ENCODE measurements at places on chromosomes 16 and 17.

- no peak for DNase-seq
Measured at GRCh38 chr17:50208611-50209061, 7.2 kb upstream of the COL1A1 start.

DNA sequence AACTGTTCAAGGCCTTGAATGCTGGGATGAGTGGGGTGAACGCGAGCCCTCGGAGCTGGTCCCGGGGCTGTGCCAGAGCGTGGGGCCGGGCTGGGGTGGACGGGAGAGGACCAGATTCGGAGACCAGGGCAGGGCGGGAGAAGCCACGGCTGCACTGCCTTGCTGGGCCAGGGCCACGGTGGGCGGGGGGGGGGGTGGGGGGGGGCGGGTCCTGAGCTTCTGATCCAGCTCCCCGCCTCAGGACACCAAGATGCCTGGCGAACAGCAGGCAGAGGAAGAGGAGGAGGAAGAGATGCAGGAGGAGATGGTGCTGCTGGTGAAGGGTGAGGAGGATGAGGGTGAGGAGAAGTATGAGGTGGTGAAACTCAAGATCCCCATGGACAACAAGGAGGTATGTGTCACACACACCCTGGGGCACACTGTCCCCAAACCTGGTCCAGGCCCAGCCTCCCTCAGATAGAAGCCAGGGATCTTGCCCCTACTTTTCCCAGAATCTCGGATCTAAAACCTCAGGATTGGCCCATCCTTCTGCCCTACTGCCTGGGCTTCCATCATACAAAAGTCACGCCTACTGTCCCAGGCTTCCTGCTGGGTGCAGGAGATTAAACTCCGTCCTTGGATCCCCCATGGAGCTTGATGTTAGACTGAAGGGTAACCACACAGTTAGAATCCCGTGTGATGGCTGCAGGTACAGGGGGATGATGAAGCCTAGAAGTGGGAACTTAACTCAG is 563 bp downstream of the ZNF771 start:
- DNase-seq = no peak

- no peak for DNase-seq
Measured at GRCh38 chr16:66682271-66682670, 14.3 kb downstream of the CMTM4 start.

- no peak for DNase-seq
Measured at GRCh38 chr17:47993964-47994363, 23.1 kb downstream of the CDK5RAP3 start.

DNA sequence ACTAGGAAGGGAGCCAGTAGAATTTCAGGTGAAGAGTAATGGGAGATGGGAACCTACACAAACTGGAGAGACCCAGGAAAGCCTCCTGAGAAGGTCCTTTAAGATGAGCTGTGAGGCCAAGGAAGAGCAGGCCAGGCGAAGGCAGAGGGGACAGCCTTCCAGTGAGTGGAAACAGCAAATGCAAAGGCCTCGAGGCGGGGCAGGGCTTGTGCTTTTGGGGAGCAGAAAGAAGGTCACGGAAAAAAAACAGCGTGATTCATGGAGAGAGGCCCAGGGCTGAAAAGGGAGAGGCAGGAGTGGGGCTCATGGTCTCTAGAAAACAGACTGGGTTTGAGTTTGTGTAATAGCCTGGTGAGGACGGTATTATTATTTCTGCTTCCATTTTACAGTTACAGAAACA is 386.5 kb upstream of the ASIC2 start:
- DNase-seq = no peak
